Ovary (tissue), 10 donors: ENCODE measurements at places on chromosomes 5 and 9. TPM values are rescaled to one million over a fixed set of nuclear protein-coding genes. Genes with fewer than 3 reads are reported as not detected.
A peak's percentile ranks its signal among the peaks of the same experiment; 100 is the strongest.

DNA sequence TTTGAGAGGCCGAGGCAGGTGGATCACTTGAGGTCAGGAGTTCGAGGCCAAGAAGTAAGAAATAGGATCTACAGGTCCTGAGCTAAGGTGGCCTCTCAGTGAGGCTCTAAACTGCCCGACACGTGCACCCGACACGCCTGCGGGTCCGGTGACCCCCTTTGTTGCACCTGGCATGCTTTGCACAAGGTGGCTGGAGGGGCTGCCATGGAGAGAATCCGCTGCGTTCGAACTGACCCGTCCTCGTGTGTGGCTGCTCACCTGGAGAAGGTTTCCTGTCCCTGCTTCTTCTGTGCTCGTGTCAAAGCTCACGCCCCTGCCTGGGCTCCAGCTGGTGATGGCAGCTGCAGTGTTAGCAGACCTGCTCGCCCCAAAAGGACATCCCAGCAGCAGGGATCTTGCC, 5.7 kb upstream of the OLFM1 start:
- DNase-seq, result peak; percentile 24

- DNase-seq, result no peak
Observed at GRCh38 chr5:132109494-132110053, 36.0 kb downstream of the CSF2 start.

DNA sequence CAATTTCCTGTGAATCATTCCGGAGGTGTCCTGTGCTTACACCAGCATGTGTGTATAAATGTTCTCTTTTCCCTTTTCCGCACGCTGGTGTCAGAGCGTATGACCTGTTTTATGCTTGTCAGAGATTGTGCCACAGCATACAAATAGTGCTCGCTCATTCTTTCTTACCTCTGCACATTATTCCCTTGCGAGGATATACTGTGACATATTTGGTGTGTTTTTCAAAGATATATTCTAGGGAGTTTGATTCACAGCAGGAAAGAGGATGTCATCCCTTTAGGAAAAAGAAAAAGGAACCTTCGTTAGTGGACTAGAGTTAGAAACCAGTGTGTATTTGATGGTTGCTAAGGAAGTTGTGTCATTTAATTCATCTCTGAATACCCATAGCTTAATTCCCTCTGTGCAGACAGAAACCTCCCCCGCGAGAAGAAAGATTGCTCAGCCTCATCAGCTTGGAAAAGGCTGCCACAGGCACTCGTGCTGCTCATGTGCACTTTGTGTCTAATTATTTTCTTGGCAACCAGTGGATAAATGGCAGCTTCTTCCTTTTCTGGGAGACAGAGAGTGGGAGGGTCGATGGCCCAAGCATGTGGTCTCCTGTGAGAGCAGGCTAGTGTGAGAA, 14.7 kb upstream of the CCIN start:
- peak; percentile 64 for DNase-seq

DNA sequence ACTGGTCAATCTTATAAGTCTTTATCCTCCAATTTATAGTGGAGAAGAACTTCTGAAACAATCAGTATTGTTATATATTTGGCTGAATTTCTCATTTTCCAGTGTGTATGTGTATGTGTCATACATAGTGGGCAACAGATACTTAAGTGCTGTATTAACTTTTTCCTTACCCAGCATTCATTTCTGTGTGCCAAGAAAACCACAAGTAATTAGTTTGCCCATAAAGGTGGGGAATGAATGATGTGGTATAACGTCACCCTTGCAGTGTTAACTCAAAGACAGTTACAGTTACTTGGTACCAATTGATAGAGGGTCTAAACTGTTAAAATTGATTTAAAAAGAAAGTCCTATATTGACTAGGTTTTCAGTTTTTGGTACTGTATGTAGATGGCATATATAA, 2.0 kb downstream of the OGN start:
- no peak for DNase-seq

- DNase-seq, result no peak
Observed at GRCh38 chr9:13878241-13878711, 435.7 kb downstream of the NFIB start.

GRCh38 chr5:112010475-112010874, 253.5 kb upstream of the NREP start:
- no peak for DNase-seq

DNA sequence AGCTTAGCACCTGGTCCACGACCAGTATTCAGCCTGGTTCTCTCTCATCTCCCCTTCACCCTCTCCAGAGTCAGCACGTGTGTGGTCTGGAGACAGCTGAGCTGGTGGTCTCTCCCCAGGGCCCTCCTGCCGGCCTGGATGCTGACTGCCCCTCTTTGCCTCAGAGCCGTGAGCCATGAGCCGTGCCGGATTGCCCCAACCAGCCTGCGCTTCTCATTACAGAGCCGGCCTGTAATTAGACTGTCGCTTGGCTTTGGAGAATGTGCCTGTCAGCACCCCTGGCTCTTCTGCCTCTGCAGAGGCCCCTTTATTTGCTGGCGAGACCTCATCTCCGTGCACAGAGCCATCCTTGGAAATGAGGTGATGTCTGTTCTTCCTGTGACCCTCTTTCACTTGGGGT, 118.7 kb upstream of the BOD1 start:
- DNase-seq, result no peak

DNA sequence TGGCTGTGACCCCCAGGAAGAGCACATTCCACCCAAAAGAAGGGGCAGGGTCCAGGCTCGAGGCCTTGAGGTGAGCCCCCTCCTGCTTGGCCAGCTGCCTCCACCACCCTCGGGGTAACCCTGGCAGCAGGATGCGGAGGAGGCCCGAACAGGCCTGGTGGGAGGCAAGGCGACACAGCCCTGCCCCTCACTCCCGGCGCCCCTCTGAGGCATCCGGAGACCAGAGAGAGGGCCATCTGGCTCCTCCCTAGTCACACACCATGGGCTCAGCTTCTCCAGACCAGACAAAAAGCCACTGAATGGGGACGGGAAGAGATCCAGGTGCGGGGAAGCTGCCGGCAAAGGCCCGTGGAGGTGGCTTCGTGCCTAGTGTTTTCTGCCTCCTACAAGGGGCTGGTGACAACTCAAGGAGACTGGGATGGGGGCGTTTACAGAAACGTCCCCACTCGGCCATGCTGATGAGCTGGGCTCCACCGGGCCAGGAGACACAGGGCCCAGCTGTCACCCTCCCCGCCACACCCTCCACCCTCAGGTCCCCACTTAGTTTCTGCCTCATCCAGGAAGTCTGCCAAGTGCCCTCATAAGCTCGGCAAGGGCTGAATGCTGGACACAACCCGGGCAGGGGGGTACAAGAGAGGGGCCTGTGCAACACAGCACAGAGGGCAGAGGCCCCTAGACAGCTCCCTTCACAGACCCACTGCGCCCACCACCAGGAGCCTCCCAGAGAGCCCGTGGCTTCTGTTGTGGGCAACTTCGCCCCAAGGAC, 41.9 kb downstream of the NACC2 start:
- DNase-seq, result no peak

GRCh38 chr9:130448035-130448624, 3.4 kb downstream of the ASS1 start:
- DNase-seq, result no peak

- no peak for DNase-seq
Observed at GRCh38 chr5:150227036-150227435, 37.2 kb downstream of the SLC6A7 start.

DNA sequence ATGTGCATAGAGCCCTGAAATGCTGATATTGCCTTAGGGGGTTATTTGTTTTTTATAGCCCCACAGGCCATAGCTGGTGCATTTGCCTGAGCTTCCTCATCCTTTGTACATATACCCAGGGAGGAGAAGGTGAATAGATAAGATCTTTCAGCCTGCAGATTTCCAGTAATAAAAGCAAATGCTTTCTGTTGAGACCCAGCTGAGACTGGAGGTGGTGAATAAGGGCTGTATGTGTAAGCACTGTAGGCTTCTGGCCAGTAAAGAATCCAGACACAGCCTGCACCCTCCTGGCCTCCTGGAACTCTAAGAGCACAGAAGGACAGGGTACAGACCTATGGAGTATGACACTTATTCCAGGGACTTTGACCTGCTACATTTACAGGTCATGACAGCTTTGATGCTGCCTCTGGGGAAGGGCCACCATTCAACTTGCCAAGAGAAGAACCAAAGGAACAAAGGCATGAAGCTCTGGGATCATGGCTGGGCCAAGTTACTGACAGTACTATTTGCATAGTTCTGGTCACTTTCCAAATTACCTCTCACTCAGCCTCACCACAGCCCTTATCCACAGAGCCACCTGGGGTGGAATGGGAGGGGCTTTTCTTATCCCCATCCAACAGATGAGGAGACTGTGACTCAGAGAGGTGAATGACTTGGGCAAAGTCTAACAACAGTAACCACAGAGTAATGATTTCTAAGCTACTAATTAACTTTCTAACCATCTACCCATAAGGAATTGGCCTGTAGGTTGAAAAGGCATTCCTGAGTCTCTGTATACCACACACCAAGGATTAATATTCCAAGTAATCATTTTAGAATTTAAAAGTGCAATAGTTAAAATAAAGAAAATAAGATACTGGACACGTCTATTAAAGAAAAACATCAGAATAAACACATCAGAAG, 604.5 kb upstream of the KLF4 start:
- no peak for DNase-seq

DNA sequence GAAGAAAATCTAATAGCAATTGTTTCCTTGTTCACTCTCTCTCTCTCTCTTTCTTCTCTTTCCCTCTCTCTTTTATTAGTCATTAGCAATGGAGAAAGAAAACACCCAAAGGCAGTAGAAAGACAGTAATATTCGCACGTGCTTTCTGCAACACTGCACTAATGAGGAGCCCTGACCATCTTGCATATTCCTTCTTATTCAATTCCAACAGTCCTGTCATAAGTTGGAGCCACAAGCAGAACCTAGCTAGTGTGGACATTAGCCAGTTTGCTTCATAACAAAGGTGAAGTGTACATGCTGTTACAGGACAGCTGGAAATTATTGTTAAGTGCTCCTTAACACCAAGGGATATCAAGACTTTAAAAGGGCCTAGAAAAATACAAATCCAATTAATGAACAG, 63.4 kb downstream of the TRIM32 start:
- no peak for DNase-seq

STARD4 gene
- 7.8 TPM for total RNA-seq

CCDC180 gene
- 5.9 TPM for total RNA-seq
